Stimulated activated CD4-positive, alpha-beta T cell treated with anti-CD3 and anti-CD28 coated beads, Interleukin-1b, Interleukin-23, amount 100 ng/mL, for 1 hour (primary cell): ENCODE measurements at places on chromosomes 6 and 20.

- DNase-seq = no peak
Measured at GRCh38 chr20:20744170-20744725, 31.8 kb upstream of the RALGAPA2 start.

GRCh38 chr6:127205036-127205435, 61.6 kb upstream of the RNF146 start:
- no peak for DNase-seq

GRCh38 chr20:33679758-33680485, 5.7 kb upstream of the NECAB3 start:
- no peak for DNase-seq

- DNase-seq = no peak
Measured at GRCh38 chr6:71028236-71028876, 71.5 kb upstream of the B3GAT2 start.

DNA sequence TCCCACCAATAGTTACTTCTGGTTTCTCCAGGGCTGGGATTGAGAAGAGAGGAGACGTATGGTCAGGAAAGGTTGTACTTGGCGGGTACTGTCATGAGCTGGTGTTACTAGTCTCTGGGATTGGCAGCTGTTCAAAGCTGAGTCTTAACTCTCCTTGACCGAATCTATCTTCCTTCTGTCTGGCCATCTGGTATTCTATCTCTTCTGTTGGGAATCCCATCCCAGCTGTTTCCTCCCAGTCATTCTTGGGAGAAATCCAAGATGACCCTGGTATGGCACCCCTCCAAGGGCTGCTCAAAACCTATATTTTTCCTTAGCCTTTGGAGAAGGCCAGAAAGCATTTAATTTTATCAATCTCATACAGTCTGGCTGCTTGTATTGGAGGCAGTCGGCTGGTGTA, 287.0 kb upstream of the CHD6 start:
- no peak for DNase-seq

DNA sequence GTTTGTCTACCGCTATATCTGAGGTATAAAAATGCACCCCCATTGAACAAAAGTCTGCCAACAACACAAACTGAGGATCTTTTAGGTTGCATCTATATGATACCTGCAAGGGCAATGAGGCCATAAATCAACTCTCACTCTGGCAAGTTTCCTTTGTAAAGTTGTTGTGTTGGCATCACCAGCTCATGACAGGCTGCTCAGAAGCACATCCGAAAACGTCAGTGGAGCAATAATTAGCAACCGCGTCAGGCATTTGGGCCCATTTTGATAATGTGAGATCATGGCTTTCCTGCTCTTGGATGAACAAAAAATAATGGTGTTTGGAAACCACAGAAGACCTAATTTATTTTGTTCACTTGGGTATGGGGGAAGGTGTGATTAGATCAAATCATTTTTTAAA, 12.0 kb upstream of the SLC22A3 start:
- no peak for DNase-seq
